ENCODE measurements at places on chromosomes 5 and 9.
A peak's percentile ranks its signal among the peaks of the same experiment; 100 is the strongest.

DNA sequence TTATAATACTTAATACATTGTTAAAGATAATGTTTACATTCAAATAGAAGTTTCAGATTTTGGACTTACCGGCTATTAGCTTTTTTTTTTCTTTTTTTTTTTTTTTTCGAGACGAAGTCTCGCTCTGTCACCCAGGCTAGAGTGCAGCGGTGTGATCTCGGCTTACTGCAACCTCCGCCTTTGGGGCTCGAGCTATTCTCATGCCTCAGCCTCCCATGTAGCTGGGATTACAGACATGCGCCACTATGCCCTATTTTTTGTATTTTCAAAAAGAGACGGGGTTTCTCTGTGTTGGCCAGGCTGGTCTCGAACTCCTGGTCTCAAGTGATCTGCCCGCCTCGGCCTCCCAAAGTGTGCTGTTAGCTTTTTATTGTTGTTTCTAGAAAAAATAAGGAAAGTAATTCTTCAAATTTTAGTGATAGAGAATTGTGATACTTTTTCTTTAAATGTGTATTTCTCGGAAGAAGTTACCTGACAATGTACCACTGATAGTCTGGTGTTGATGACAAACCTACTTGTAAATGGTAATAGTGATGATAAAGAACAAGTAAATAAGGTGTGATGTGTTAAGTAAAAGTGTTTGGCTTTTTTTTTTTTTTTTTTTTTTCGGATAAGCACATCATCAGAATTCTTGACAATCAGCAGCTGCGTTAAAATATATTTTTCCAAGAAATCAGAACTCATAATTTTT, 2.7 kb downstream of the CDC42SE2 start:
- no peak for DNase-seq

DNA sequence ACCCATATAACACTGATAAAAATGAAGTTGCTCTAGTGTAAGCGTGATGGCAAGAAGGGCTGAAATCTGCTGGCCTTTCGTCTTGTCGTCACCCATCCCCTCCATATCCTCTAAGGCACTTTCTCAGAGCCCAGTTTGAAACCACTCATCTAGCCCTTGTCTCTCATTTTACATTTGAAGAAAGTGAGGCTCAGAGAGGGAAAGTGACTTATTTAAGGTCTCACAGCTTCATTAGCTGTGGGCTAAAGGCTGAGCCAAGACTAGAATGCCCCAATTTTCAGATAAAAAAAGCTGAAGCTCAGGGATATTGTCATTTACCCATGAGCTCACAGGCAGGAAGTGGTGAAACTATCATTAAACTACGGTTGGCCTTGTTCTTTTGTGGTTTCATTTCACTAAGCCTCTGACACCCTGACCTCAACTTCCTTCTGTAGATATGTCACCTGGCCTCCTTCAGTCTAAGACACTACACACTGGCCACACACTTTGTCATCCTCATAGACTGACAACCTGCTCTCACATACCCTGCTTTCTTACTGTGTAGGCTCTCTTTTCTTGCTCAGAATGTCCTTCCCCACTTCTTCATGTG, 176.7 kb upstream of the DMAC1 start:
- no peak for DNase-seq

DNA sequence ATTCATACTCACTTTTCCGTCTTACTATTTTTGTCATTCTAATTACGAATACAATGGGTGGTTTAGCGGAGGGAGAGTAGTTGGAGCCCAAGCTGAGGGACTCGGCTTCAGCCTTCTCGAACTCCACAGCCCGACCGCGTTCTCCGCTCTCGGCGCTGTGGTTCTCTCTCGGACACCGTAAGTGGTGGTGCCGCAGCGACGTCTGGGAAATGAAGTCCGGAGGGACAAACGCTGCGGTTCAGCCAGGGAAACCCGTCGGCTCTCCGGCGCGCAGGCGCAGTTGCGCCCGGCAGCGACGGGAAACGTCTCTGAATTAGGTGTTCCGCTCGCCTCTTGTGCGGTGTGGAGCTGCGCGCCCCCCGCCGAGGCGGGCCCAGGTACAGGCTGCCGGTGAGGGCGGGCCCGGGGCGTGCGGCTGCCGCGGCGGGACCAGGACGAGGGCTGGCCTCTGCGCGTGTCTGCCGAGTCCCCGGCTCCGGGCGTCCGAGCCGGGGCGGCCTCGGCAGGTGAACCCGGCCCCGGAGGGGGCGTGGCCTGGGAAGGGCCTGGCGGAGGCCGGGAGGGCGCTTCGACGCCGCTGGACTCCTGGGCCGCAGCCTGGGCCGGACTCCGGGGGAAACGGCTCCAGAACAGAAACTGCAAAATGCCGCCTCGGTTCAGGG, at the start of gene ZNF879:
Gene ZNF879 (plus strand): TSS at position 277 of the 662 bp plus-strand sequence. CDS start 1,201 bp downstream, outside the sequence.
- DNase-seq = peak; percentile 90

- no peak for DNase-seq
Measured at GRCh38 chr9:36770025-36770424, 197.3 kb downstream of the MELK start.

DNA sequence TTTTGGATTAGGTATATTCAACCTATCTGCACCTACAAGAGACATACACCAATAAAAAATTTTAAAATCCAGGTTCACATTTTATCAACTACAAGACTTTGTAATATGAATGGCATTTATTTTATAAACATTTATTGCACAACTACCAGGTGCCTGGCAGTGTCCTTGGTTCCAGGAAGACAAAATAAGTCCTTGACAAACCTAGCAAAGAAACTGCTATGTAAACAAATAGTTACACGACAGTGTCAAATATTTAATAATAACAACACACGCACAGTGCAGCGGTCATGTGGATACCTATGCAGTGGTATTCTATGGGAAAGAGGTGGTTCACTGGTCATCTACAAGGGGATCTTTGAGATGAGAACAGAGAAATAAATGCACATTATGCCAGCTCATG, 120.7 kb downstream of the MYO10 start:
- no peak for DNase-seq

GRCh38 chr9:110900456-110900855, 137.8 kb downstream of the LPAR1 start:
- DNase-seq = no peak

DNA sequence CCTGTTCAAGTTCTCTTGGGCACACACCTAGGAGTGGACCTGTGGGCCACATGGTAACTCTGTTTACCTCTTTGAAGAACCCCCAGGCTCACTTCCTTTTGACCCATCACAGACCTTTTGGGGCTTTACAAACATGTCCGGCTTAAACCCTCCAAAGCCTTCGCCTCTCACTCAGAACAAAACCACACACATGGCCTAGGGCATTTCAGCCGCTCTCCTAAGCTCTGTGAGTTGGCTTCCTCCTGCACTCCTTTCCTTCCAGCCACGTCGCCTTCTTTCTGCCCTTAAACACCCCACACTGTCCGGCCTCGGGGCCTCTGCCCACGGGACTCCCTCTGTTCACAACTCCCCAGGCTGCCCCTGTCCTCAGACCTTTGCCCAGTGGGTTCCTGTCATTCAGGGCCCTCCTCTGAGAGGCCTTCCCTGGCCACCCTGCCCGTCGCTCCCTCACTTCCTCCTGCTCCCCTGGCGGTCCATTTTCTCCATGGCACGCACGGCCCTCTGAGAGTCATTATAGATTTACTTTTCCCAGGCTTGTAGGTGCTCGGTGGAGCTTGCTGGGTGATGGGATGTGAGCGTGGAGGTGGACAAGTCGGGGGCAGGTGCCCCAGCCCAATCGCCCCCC, 1.9 kb downstream of the DOK3 start:
- no peak for DNase-seq

DNA sequence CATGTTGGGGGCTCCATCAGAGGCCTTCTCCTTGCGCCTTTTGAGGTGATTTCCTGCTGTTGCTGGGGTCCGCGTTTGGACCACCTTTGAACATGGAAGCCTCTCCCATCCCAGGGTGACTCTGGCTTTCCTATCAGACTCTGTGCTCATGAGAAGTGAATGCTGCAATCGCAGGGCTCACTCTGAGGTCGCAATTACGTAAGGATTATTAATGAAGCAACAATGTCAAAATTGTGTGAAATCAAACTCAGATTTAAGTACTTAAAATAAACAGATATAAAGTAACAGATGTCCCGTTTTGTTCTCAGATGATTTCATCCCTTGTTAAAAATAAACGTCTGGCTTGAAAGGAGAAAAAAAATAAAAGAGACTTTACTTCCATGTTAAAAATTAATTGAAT, 634.2 kb downstream of the BNC2 start:
- no peak for DNase-seq

DNA sequence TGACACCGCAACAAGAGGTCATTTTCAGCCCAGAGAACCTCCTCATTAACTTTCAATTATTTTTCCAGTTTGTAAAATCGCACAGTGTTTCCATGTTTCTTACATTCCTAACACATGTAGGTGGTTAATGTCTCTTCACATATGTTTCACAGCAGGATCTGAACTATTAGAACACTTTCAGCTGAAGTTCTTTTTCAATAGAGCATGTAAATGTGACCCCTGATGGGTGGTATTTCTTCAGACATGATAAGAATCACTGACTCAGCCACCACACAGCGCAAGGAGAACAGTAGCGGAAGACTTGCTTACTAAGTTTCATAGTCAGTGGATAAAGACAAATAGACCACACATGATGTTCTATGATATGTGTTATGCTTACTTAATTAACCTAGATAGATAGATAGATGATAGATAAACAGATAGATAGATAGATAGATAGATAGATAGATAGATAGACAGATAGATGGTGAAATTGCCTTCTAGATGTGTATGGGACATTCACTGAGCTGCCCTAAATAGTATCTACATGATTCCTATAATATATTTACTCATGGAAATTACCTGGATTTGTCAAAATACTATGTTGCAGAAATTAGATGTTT, 1992.1 kb upstream of the NUDT12 start:
- no peak for DNase-seq

GRCh38 chr5:81755320-81755719, 4.4 kb upstream of the SSBP2 start:
- DNase-seq = no peak

Measured in endothelial cell (in vitro differentiated cells).